Activated gamma-delta T cell treated with Interleukin-2 at 50 U/mL for 16 hours (primary cell): ENCODE measurements at places on chromosomes 16 and 17.
A peak's percentile ranks its signal among the peaks of the same experiment; 100 is the strongest.

GRCh38 chr17:37740915-37741314 is 3.9 kb downstream of the HNF1B start:
- DNase-seq: no peak

DNA sequence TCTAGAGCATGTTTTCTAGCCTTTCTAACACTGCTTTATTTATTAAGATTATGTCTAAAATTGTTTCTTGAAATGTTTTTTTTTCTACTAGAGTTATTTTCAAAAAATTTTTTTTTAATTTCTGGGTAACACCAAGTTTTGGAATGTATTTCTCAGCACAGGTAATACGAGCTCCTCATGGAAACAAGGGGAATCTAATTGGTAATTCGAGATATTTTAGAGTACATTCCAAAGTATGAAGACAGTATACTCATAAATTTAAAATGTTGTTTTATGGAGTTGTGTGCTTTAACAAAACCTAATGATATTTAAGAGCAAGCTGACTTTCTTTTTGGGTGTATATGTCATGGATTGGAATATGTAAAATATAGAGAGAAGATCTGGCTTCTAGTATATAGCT is 42.4 kb downstream of the OMG start:
- DNase-seq: no peak

DNA sequence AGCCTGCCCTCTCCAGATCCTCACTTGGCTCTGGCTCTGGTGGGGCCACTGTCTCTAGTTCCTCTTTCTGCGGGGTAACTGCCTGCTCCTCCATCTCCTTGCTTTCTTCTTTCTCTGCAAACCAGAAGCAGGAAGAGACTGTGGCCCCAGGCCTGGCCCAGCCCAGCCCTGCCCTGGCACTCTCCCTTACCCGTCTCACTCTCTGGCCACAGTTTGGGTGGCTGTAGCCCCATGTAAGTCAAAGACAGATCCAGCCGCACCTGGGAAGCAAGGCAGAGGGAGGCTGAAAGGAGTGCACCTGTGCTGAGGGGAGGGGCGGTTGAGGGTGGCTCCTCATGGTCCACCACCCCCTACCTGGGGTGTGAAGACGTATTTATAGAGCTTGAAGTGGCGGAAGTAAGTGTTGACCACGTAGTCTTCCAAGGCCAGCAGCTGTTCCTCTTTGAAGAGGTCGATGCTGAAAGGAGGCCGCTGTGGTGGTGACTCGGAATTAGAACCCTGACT is 2.8 kb downstream of the CFAP119 start:
- no peak for DNase-seq

DNA sequence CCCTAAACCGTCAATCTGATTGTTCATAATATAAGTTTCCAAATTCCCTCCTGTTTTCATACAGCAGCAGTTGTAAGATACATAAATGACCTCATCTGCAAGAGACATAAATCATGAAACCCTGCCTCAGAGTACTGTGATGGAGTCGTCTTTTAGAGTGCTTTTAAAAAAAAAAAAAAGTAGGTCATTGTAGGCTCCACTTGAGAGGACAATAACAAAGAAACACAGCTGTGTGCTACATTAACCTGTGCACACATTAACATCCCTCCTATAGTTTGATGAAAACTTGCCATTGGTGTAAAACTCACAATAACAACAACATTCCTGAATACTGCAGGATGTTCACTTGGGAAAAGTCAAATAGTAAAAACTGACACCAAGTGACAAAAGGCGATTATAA is 56.5 kb downstream of the XPO6 start:
- no peak for DNase-seq

DNA sequence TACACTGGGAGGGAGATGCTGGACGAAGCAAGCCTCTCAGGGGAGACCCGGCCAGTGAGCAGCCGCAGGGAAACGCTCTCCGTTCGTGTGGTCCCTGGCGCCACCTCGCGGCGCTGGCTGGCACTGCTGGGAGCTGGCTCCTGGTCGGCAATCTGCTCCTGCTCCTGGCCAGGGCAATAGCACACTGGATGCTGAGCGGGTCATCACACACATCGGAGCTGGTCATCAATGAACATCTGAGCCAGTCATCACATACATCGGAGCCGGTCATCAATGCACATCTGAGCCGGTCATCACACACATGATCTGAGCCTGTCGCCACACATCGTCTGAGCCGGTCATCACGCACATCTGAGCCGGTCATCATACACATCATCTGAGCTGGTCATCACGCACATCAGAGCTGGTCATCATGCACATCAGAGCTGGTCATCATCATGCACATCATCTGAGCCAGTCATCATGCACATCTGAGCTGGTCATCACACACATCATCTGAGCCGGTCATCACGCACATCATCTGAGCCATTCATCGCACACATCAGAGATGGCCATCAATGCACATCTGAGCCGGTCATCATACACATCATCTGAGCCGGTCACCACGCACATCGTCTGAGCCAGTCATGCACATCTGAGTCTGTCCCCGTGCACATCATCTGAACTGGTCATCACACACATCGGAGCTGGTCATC is 217.3 kb downstream of the RBFOX3 start:
- peak; percentile 59 for DNase-seq

GRCh38 chr17:74842599-74843351 is 16.9 kb downstream of the GRIN2C start:
- no peak for DNase-seq

- no peak for DNase-seq
Observed at GRCh38 chr17:40525294-40525693, 23.9 kb upstream of the TNS4 start.

DNA sequence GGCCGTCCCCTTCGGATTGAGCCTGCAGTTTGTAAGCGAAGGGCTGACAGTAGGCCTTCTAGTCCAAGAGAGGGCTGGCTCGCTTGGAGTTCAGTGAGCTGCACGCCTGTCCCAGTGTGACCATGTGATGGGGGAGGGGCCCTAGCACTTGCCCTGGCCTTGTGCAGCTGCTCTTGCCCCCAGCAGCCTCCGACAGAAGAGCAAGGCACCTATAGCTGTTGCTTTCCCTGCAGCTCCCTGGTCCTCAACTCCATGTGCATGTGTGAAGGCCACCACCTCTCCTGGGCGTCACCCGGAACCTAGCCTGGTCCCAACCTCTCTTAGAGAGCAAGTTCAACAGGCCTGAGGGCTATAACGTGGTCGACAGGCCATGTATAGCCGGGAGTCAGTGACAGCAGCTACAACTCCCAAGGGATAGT is 5.6 kb downstream of the SPHK1 start:
- DNase-seq: no peak

DNA sequence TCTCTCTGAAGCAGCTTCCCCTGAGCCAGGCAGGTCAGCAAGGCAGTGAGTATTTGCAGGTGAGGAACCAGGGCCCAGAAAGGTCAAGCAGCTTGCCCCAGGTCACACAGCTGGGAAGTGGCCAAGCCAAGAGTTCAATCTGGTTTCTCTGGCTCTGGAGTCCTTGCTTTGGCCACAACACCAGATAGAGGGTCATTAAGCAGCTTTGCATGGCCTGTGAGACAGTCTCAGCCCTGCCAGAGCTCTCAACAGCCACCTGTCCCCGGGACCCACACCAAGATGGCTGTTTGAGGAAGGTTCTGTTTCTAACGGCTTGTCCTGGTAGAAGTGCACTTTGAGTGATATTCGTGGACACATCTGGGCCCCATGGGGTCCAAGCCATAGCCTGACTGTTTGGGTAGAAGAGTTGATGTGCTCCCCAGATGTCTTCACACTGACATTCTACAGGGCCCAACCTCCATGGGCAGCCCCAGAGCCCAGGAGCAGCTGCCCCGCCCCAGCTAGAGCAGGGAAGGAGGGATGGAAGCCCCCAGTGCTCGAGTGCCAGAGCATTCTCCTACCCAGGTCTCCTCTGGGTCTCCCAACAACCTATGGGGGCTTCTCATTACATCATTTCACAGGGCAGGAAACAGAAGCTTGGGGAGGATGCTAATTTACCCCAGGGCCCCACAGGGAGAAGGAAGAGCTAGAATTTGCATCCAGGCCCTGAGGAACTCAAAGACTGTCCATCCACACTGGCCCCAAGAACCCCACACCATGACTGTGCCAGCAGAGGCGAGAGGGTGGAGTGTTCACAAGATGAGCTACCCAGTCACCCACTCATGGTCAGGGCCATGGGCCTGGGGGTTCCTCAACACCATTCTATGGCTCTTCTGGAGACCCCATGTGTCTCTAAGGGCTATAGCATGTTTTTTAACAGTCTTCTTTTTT is 107.3 kb upstream of the CDH5 start:
- DNase-seq: no peak

GRCh38 chr17:69565447-69565846 is 150.9 kb downstream of the MAP2K6 start:
- DNase-seq: no peak

DNA sequence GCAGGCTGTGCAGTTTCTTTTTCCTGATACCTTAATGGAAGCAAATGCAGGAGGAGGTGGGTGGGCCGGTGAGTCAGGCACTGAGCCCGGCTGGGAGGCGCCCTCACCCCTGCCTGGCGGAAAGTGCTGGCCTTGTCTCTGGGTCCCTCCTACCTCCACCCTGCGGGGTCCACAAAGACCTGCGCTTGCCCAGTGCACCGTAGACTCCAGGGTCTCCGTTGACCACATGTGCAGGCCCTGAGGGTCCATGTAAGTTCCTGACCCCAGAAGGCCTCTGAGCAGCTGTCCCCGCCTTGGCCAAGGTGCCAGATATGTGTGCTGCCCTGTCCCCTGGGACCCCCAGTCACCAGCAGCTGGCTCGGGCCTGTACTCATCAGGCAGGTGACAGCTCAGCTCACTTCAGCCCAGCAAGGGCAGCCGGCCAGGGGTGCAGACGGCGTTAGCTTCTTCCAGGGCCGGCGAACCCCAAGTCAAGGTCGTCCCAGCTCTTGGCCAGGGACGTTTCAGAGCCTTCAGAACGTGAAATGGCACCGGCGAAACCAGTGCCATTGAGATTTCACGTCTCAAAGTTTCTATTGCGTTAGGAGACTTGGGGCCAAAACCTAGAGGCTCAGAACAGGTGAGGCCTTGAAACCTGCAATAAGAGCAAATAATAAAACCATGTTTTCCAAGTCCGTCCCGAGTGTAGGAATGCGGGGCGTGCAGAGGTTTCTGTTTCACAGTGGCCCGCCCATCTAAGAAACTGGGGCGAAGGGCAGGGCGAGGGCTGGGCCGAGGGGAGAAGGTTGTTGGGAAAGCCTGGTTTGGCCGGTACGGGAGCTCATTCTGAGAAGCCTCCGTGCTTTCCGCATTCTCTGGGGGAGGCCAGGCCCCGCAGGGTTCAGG is 12.1 kb downstream of the METRNL start:
- no peak for DNase-seq

DNA sequence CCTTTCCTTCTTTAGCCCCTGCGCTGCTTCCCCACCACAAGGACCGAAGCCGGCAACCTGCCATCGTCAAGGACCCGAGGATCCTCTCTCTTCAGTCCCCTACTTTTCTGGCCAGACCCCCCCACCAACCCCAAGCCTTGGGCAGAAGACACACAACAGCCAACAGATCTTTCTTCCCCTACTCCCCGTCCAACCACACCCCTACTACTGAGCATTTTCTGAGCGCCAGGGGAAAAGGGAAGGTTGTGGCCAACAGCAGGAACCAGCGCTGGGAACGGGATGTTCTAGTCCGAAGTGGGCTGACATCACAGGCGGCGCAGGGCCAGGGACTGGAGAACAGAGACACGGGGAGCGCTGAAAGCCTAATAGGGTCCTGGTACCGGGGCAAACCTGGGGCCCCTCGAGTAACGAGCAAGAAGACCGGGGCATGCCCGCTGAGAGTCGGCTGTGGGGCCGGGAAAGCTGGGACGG is 528 bp downstream of the PER1 start:
- no peak for DNase-seq

DNA sequence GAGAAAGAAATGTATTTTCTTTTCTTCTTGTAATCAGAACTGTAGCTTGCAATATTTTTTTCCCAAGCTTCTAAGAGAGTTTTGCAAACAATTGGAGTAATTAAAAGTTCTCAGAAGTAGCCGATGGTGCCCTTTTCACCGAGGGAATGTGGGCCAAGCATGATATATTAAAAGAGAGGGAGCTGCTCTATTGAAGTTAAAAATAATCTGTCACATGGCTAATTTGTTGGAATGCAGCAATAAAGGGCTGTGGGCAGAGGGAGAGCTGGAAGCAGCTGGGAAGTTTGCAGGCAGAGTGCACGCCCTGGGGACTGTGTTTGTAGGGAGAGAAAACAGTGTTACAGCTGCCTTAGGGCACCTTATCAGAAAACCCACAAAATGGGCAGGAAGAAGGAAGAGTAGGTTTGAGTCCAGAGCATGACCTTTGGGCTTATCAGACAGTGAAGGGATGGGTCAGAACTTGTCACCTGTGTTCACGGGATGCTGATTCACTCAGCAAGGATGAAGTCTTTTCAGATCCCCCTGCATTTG is 18.5 kb upstream of the TERF2 start:
- DNase-seq: no peak

GRCh38 chr16:83552228-83552627 is 255.6 kb upstream of the HSBP1 start:
- DNase-seq: no peak

GRCh38 chr17:37815536-37815935 is 70.7 kb upstream of the HNF1B start:
- no peak for DNase-seq

GRCh38 chr16:8260140-8260539 is 330.2 kb downstream of the TMEM114 start:
- DNase-seq: no peak

GRCh38 chr16:24723663-24724062 is 5.8 kb upstream of the TNRC6A start:
- no peak for DNase-seq

DNA sequence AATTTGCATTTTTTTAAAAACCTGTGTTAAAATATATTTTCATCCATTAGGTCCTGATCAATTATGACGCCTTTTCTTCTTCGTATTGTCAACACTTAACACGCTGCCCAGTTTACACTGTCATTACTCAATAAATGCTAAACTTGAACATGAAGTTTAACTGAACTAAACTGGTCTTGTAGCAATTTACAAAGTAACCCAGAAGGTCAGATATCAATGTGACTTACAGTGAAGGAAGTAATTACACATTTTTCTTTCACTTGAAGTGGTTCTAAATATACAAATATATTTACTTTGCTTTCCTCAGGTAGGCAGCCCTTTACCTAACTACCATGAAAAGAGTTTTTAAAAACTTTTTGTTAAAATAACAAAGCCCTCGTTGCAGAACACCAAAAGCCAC is 256.5 kb upstream of the AXIN2 start:
- no peak for DNase-seq
